ENCODE measurements at places on chromosomes 4 and X.
A peak's percentile ranks its signal among the peaks of the same experiment; 100 is the strongest.

DNA sequence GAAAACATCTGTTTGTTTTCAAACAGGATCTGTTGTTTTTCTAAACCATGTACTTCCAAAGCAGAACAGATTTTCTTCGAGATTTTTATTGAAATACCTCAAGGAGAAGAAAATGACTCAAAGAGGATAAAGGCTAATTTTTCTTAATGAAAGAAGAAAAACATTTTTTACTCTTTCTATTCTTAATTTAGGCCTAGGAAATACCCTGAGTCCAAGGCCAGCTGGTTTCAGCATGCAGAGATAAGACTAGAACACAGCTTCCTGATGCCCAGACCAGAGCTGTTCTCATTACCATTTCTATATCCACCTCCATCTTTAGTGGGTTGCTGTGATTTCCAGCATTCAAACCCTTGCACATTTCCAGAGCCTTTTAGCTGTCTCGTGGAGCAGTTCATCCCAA is 18.3 kb downstream of the GAB1 start:
- no peak for DNase-seq

DNA sequence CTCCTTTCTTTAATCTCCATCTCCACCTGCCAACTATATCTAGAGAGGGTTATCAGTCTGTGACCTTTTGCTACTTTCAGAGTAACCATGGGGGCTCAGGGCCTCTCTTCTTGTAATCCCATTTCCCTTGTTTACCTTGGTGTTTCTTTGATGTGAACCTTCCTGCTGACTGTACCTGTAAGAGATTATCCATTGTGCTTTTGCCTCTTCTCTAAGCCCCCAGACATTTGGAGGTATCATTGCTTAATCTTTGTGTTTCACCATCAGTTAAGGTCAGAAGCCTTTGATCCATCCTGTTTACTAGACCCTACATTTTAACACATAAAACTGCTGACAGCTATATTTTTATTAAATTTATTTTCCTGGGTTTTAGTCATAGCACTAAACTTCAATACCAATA is 111.8 kb upstream of the RAP2C start:
- DNase-seq, result no peak

DNA sequence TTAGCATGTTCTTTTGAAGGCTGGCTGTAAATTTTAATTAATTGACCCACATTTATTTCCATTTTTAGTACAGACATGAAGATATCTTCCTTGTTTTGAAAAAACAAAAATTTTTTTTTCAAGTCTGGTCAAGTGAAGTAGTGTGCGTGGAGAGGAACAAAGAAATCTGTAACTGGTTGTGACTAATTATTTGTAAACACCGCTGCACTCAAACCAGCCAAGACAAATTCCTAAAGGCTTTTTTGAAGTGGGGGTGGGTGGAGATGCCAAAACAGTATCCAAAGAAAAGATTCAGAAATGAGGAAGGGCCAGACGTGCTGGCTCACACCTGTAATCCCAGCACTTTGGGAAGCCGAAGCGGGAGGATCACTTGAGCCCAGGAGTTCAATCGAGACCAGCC is 88.3 kb downstream of the SHROOM2 start:
- DNase-seq, result no peak

DNA sequence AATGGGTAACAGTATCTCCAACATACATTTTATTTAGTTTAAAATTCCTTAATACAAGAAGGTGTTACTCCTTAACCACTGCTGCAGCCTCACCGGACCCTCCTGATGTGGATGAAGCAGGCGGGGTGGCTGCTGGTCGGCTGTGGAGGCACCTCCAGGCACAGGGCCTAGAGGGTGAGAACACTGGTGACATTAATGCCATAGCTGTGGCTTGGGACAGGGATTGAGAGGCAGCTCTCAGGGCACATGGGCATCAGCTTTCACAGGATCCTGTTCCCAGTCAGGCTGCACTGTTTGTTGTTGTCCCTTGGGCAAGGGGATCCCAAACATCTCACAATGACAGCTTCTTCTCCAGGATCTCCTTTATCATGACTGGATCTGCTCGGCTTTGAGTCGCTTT is 90.0 kb downstream of the GATB start:
- DNase-seq, result no peak

GRCh38 chrX:11137543-11138139 is 26.5 kb downstream of the HCCS start:
- DNase-seq, result peak; percentile 52

- DNase-seq, result no peak
Observed at GRCh38 chrX:125203365-125203736, 116.3 kb upstream of the TEX13C start.

- DNase-seq, result no peak
Observed at GRCh38 chr4:11418610-11419009, 10.1 kb downstream of the HS3ST1 start.

GRCh38 chr4:100082852-100083251 is 107.4 kb downstream of the DDIT4L start:
- DNase-seq, result no peak

- no peak for DNase-seq
Observed at GRCh38 chrX:100944601-100945000, 15.9 kb upstream of the XKRX start.

GRCh38 chr4:106652095-106652494 is 283.5 kb upstream of the GIMD1 start:
- DNase-seq, result no peak

DNA sequence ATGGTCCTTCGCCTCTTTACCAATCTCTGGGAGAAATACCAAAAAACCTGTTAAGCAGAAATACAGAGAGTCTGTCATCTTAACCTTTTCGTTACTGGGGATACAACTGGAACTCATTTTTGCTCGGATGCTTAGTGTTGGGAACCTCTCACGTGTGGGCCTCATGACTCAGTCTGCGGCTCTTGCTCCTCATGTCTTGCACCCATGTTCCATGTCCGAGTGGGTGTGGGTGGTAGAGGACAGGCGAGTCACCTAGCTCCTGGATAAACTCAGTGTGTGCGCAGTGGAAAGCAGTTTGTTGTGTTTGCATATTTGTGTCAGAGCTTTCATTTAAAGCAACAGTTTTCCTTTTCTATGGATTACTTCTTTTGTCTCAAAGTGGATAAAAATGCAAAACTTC is 70.6 kb downstream of the TNIP2 start:
- no peak for DNase-seq

DNA sequence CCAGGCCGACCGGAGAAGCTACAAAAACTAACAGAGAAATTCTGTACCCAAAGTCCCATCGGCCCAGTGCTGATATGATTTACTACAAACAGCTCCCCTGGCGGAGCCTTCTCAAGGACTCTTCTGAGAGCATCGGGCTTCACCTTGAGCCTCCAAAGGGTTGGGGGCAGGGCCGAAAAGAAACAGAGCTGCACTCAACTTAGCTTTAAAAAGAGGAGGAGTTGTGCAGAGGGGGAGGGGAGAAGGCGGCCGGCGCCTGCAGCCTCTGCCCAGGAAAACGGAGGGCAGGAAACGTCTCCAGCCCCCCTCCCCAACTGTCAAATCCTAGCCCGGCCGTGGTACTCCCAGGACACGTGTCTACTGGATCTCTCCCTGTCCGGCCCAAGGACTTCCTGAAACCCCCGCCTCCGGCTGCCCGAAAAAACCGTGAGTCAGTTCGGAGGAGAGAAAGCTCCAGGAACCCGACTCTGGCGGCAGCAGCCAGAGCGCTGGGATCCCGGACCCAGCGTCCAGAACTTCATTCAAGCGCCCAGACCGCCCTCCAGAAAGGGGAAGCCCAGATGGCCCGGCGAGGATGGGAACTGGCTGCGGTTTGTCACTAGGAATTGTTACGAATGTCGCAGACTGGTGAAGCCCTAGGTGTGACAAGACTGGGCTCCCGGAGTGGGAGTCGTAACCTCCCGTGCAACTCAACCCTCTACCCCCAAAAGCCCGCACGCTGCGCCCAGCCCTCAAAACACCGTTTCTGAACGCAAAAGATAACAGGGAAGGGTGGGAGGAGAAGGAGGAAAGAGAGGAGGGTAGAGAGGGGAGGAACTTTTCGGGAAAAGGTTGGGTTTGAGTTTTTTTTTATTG is 973 bp downstream of the ADAMTS3 start:
- DNase-seq, result peak; percentile 80

- DNase-seq, result peak; percentile 57
Observed at GRCh38 chrX:133985164-133985966, at the start of gene GPC3. Gene GPC3 (minus strand): TSS chrX:133985594.

DNA sequence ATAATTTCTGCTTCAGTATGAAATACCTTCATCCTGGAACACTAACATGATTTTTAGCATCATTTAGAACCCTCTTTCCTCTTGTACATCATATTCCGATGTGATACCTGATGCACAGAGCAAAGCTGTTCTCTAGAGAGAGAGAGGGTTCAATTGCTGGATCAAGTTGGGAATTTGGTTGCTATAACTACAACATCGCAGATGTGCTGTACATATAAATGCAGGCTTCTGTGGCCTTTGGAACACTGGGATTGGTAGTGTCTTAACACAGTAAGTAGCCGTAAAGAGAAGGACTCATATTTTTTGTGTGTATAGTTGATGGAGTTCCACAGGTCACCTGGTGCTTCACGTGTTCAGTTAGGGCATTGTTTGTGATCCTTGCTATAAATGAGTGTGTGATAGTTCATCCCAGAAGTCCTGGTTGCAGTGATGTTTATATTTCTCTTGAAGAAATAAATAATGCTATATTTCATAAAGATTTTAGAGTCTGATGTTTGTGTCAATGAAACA is 119.2 kb downstream of the RAPGEF2 start:
- no peak for DNase-seq

- DNase-seq, result no peak
Observed at GRCh38 chrX:147779173-147779572, 132.5 kb upstream of the FMR1 start.

- no peak for DNase-seq
Observed at GRCh38 chr4:100913685-100914084, 395.9 kb upstream of the EMCN start.

DNA sequence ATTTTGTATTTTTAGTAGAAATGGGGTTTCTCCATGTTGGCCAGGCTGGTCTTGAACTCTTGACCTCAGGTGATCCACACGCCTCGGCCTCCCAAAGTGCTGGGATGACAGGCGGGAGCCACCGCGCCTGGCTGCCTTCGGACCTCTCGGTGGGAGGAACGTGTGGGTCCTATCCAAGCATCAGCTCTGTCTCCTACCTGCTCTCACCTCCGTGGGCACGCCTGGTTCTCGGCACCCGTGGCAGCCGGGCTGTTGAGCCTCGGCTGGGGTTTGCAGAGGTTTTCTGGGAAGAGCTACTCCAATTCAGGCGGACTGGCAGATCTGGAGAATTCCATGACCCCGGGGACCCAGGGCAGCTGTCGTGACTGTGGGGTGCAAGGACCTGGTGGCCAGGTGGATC is 23.6 kb upstream of the PPP2R3B start:
- no peak for DNase-seq

DNA sequence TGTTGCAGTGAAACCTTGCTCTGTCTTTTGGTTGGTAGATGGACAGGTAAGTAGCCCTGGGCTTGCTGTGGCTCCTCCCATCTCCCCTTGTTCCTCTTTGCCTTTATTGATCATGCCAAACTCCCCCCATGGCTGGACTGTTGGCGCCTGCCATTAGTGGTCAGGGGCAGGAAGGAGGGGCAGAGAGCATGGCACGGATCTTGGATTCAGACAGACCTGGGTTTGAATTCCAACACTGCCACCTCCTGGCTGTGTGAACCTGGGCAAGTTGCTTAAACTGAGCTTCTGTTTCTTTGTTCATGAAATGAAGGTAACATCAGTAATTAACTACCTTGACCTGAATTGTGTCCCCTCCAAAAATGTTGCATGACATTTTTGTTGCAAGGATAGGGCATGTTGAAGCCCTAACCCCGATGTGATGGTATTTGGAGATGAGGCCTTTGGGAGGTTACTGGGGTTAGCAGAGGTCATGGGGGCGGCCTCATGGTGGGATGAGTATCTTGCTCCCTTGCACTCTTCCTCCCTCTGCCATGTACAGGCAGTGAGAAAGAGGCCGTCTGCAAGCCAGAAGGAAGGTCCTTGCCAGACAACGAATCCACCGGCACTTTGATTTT is 6.0 kb downstream of the SLC2A9 start:
- peak; percentile 53 for DNase-seq

DNA sequence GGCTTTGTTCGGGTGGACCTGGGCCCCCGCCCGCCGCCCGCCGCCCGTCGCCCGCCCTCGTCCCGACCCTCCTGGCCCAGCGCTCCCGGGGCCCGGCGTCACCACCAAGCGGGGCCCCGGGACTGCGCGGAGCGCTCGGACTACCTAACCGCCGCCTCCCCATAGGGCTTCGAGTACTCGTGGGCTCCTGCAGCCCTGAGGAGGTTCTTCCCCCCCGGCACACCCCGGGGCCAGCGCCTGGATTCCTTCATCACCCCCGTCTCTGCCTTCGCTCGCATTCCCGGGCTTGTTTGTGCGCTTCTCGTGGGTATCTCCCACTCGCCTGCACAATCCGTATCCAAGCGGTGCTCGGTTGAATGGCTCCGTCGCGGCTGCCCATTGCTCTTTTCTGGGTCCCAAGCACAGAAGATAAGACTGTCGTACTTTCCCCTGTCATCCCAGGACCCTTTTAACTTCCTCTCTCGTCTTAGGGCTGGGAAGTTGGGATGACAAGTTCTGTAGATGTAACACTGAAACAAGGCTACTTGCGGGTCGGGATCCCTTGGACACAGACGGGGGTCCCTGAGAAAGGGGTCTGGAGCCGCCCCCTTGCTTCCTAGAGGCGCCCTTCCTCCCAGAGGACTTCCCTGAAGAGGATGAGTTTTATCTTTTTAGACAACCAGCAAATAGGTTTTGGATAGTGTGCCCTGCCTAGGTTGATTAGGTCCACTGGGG is 565 bp downstream of the MOB1B start:
- DNase-seq, result no peak

DNA sequence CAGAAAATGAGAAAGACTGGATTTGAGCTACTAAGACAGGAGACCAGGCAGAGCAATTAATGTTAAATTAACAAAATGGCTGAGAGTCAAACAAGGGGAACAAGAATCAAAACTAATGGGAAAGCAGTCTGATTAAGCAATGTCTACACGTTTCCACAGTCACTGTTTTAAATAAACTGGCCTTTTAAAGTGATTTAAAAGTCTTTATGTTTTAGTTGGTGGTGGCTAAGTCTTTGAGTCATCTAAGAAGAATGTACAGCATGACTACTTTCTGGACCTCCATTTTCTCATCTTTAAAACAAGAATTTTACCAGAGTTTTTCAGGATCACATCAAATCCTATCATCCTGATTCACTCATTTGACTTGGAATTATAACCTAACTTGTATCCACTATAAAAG is 233.8 kb downstream of the ENOX2 start:
- DNase-seq, result no peak

DNA sequence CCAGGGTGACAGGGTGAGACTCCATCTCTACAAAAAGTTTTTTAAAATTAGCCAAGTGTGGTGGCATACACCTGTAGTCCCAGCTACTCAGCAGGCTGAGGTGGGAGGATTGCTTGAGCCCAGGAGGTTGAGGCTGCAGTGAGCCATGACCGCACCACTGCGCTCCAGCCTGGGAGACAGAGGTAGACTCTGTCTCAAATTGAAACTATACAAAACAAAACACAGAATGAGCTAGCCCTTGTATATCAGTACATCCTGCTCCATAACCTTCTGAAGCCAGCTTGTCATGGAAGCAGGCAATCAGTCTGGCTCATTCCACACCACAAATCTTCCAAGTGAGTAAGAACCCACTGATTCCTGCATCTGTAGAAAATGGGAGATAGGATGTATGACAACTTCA is 49.0 kb downstream of the CD99L2 start:
- DNase-seq, result no peak

GRCh38 chr4:37528166-37528885 is 157.8 kb downstream of the RELL1 start:
- no peak for DNase-seq

GRCh38 chr4:14752341-14753046 is 249.8 kb upstream of the CPEB2 start:
- no peak for DNase-seq

- no peak for DNase-seq
Observed at GRCh38 chr4:40337523-40337922, 2.4 kb downstream of the CHRNA9 start.
